ENCODE measurements at places on chromosomes 4 and X.

DNA sequence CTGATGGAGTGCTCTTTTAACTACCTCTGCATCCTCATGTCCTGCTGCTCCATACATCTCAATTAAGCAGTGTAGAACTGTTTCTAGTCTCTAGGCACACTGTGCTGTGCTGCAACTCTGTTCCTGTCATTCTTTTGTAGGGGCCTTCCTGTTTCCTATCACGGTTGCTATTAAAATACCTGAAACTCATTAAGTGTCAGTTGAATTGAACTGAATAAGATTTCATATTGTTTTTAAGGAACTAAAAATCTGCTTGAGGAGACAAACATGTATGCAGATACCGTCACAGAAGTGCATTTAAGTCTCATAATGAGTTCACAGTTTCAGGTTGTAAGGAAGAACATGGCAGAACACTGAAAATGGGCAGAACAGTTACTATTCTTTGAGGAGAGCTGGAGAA, 170.1 kb downstream of the LARP7 start:
- DNase-seq: no peak

DNA sequence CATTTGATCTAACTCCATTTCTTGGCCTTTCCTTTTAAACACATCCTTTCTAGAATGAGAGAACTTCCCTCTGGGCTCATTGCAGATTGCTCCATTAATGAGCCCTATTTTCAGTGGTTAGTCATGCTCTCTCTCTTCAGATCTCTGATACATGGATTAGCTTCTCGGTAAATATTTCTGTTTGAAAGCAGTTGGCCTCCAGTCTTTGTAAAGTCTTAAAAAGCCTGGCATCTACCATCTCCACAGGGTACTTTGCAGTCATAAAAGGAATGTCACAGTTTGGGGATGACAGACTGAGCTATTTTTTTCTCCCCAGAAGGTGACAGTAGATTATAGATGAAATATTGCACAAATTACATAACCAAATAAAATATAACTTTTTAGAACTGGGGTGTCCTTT, 72.7 kb downstream of the UNC5C start:
- no peak for DNase-seq

DNA sequence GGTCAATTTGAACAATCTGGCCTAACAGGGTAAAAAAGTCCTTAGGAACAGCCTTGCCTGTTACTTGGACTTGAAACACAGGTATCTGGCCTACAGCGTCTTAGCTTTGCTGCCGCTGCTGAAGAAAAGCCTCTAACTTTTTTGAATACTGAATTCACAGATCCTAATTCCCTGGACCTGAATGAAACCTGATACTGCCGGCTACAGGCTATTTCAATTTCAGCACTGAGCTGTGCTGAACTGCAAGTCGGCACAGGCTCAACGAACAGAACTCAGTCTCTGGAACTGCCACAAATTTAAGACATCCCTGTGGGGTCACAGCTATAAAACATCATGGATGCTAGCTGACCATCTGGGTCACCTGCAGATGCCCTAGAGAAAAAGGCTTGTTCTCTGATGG, 7.2 kb downstream of the NR0B1 start:
- no peak for DNase-seq

DNA sequence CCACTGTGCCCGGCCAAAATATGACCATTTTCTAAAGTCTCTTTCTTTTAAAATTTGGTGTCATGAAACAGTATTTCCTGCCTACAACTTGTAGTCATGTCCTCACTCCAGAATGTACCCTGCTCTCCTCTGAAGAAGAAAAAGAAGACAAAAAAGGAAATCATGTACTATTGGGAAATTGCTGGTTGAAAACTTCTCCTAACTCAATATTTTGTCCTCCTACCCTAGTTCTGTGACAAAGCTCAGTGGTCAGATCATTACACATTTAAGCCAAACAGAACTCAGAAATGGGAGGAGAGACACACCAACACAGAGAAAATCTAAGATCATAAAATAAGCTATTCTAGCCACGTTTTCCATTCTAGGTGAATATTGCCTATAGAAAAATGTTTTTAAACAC, 127.7 kb downstream of the IRF2 start:
- DNase-seq: no peak

GRCh38 chrX:69493193-69493592, 10.9 kb upstream of the NALF2 start:
- peak; percentile 24 for DNase-seq

DNA sequence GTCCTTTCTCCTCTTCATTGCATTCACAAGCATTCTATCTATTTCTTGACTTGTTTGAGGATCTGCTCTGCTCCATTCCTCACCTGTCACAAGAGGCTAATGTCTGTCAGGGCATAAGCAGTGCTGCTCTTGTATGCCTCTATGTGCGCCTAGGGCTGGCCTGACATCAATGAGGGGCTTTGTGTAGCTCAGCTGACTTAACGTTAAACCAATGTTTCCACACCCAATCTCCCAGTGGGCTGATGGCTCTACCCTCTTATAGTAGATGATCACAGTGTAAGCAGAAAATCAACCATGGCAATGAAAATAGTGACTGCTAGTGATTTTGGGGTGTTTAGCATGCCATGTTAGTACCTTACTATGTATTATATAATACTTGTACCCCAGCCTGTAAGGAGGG, 139.0 kb downstream of the UNC5C start:
- no peak for DNase-seq

GRCh38 chr4:8323947-8324555, 54.5 kb downstream of the HTRA3 start:
- no peak for DNase-seq

GRCh38 chr4:107978716-107979451, 10.8 kb upstream of the HADH start:
- no peak for DNase-seq

- no peak for DNase-seq
These were observed 568.3 kb upstream of the SLIT2 start for GRCh38 chr4:19683426-19683825.

- DNase-seq: no peak
These were observed 974.7 kb downstream of the TRAM1L1 start for GRCh38 chr4:116110713-116111112.

- no peak for DNase-seq
These were observed 164.8 kb downstream of the CHM start for GRCh38 chrX:85882601-85883000.

GRCh38 chr4:115117651-115118050, 4.2 kb upstream of the NDST4 start:
- no peak for DNase-seq

DNA sequence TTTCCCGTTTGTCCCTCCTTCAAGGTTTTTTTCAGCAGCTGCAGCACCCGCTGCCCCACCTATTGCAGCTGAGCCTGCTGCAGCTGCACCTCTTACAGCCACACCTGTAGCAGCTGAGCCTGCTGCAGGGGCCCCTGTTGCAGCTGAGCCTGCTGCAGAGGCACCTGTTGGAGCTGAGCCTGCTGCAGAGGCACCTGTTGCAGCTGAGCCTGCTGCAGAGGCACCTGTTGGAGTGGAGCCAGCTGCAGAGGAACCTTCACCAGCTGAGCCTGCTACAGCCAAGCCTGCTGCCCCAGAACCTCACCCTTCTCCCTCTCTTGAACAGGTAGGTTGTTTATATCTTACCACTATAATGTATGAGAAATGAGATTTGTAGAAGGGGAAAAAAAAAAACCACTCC, 4.5 kb downstream of the PRR27 start:
- DNase-seq: no peak

GRCh38 chrX:67328476-67328875, 215.3 kb upstream of the AR start:
- DNase-seq: no peak

- no peak for DNase-seq
These were observed 43.1 kb downstream of the GASK1B start for GRCh38 chr4:158129694-158130093.

DNA sequence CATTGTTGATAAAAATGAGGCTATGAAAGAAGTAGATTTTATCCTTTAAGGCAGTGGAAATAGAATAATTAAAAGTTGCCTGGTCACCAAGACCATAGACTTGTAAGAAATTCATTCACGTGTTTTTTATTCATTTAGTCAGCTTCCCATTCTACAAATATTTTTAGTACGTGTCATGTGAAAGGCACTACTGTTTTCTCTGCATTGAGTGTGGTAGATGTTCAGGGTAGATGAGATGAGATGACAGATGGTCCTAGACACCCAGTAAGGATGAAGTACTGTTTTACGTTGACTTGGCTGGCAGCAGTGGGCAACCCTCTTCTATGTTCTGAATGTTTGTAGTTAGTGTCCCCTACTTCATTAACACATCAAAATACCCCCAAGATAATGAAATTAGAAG, 228.1 kb downstream of the ARHGAP24 start:
- DNase-seq: no peak

GRCh38 chr4:185738038-185738552, 73.9 kb downstream of the SORBS2 start:
- no peak for DNase-seq

GRCh38 chr4:7792616-7793015, 147.0 kb downstream of the AFAP1 start:
- DNase-seq: no peak

DNA sequence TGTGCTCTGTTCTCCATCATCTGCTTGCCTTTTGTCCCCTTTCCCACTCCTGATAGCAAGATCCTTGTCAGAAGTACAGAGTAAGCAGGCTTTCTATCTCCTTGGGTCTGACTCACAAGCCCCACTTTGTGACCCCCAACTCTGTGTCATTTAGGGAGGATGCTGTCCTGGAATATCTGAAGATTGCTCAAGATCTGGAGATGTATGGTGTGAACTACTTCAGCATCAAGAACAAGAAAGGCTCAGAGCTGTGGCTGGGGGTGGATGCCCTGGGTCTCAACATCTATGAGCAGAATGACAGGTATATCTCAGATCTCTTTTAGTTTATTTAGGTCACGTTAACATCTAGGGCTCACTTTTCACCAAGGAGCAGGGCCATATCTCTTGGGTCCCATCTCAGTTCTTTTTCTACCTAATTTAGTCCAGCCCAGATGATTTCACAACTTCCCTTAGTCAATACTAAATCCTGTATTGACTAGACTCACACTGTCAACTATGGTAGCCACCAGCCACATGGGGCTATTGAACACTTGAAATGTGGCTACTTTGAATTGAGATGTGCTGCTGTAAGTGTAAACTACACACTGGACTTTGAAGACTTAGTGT, 64.3 kb downstream of the MSN start:
- DNase-seq: no peak

DNA sequence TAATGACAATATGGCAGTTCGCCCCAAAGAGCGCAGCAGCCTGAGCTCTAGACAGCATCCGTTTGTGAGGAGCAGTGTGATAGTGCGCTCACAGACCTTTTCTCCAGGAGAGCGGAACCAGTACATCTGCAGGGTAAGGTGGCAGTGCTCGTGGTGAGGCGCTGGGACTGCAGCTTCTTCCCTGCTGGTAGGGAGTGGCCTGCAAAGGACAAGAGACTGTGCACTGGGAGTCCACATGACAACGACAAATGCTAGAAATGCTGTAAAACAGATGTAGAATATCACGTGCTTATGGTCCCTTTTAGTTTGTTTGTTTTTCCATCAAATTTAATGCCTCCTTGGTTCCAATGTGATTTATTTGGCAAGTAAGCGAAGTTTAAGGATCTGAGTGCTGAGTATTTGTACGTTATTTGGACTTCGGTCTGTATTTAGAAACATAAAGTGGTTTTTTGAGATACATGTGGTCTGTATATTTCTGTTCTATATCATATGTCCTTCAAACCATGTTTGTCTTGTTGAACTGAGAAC, 35.8 kb downstream of the CLDN22 start:
- DNase-seq: no peak

DNA sequence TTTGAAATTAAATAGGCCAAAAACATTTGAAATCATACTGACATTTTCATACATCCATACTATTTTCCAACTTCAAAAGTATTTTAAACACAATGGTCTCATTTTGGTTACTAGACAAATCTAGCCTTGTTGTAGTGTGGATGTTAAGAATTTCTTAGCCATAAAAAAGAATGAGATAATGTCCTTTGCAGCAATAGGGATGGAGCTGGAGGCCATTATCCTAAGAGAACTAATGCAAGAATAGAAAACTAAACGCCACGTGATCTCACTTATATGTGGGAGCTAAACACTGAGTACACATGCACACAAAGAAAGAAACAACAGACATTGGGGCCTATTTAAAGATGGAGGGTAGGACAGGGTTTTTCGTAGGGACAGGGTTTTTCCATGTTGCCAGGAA, 153.8 kb downstream of the CCSER1 start:
- no peak for DNase-seq

DNA sequence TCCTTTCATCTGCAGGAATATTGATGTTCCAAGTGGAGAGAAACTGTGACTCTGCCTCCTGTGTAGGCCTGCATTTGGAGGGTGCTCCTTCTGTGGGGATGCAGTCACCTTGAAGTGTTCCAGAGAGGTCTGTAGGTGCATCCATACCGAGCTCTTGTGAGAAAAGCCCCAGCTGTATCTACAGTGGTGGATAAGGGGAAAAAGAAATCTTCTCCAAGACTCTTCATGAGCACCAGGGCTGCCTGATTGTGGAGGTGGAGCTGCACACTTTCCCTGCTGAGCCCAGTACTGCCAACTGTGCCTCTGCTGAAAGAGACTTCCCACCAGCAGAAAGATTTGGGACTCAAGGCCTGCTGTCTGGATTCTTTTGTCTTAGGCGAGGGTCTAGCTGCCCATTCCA, 35.1 kb upstream of the ADH4 start:
- no peak for DNase-seq

DNA sequence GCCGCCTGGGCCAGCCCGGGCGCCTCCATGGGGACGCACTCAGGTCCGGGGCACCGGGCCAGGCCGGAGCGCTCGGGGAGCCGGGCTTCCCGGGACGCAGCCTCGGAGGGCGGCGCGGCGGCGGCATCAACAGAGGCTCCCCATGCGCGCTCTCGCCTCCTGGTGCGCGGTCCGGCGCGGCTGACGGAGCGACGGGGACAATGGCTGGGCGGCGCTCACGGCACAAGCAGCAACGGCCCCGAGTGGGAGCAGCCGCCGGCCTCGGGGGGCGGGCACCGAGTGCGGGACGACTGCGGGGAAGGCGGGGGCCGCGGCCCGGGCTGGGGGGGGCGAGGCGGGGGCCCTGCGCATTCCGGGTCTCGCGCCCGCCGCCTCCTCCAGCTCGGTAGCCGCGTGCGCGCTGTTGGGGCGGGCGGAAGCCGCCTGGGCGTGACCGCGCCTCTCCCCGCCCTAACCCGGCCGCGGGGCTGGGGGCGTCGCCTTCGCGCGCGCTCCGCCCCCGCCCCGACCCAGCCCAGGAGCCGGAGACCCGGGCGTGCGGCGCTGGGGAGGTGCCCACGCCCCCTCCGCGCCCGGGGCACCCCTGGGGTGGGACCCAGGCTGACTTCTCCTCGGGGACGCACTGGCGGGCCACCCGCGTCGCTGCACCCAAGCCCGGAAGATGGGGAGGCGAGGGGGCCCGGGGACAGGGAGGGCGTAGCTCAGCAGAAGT, at the start of gene PRKX:
Gene PRKX, minus strand, starts transcription at position 425 of the 712 bp plus-strand sequence. Its CDS starts 396 bp downstream, at position 29.
- DNase-seq: peak; percentile 71

Data from activated naive CD4-positive, alpha-beta T cell treated with Interleukin-2 at 50 U/mL for 16 hours (primary cell).